Sigmoid colon (tissue), 7 donors: ENCODE measurements at places on chromosomes 3 and 15. TPM values are rescaled to one million over a fixed set of nuclear protein-coding genes. Genes with fewer than 3 reads are reported as not detected.

- H3K27ac ChIP-seq = peak overlapping the region; percentile 62
- DNase-seq = no peak
- peaks cover 20% of the 10 kb centered on the region for H3K4me1 ChIP-seq
- H3K4me3 ChIP-seq = no peak overlapping the region
Measured at GRCh38 chr15:92625251-92625980, 30.2 kb downstream of the FAM174B start.

DNA sequence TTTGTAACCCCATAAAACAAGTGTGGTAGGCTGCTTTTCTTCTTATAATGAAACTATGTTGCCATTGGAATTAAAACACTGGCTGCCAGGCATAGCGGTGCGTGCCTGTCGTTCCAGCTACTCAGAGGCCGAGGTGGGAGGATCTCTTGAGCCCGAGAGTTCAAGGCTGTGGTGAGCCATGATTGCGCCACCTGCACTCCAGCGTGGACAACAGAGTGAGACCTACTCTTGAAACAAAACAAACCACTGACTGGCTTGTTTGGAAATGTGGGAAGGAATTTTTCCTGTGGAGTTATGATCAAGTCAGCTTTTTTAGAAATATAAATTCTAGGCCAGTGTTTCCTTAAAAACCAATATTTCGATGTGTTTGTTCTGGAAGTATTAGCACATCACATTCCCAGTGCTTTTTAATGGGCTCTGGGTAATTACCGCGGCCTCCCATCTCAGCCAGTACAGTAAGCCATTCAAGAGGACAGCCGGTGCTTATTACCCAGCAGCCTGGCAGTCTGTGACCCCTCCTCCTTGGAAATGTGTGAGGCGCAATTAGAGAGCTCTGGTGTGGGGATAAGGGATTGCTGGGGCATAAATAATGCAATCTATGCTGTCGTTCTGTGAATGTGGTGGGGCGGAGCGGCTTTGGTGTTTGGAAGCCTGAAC lies 58.3 kb upstream of the TRAK1 start:
- H3K27ac ChIP-seq = peak overlapping the region; percentile 68
- H3K4me3 ChIP-seq = no peak overlapping the region
- peaks cover 92% of the 10 kb centered on the region for H3K4me1 ChIP-seq

Gene RTP2
- total RNA-seq = not detected

DNA sequence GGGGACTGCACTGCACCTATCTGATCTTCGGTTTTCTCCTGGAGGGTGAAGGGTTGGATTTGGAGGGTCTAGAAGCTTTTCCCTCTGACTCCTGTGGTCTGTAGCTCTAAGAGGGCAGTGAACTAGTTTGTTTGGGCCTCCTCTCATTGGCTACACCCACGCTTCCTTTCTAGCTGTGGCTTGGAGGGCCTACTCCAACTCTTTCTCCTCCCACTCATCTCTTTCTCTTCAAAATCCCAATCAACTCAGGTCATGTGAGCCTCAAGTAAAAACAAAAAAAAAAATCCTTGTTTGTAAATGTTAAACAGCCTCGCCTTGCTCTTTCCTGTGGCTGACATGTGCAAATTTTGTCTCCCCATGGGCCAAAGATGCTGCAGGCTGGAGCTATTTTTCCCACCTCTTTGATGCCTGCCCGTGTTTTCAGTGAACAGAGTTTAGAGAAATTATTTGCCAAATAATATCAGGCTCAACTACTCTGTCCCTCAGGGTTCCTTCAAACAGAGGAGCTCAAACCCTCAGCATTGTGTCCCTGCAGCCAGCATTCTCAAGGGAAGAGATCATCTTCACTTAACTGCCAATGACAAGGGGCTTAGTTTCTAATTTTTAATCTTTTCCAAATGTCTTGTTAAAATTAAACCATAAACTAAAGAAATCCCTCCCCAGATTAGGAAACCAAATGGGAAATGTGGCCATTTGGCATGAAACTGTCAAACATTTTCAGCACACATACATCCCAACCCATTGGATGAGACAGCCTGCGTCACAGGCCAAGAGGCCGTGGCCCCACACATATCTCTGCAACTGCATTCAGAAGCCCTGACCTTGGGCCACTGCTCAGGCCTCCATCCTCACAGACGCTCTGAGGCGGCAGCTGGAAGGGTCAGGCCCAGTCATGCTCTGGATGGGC lies 114.8 kb upstream of the THBS1 start:
- H3K36me3 ChIP-seq = no peaks in the 10 kb centered on the region
- H3K27me3 ChIP-seq = no peaks in the 10 kb centered on the region
- H3K4me3 ChIP-seq = no peak overlapping the region
- no peaks in the 10 kb centered on the region for H3K4me1 ChIP-seq
- H3K27ac ChIP-seq = peak overlapping the region; percentile 53

Gene EIF5A2
- 10.5 TPM for total RNA-seq

- H3K27me3 ChIP-seq = no peaks in the 10 kb centered on the region
- H3K36me3 ChIP-seq = no peaks in the 10 kb centered on the region
- no peaks in the 10 kb centered on the region for H3K4me1 ChIP-seq
- no peak overlapping the region for H3K27ac ChIP-seq
Measured at GRCh38 chr3:159001711-159002110, 199.9 kb downstream of the MFSD1 start.

DNA sequence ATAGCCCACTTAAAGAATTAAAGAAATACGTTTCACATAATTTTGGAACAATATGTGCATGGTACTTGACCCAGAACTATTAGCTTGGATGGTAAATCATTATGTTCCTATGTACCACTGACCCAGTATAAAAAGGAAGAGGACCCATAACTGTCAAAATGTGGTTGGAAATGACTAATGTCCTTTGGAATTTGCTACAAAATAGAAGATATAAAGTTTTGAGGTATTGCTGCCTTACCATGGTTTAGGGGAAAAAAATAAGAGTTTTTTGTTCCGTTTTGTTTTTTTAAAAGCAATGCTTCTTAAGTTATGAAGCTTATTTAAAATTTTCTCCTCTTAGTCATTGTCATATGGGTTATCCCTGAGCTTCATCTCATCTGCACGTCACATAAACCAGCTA lies 15.8 kb upstream of the TFDP2 start:
- H3K4me3 ChIP-seq = no peak overlapping the region
- peaks cover 12% of the 10 kb centered on the region for H3K36me3 ChIP-seq
- no peaks in the 10 kb centered on the region for H3K27me3 ChIP-seq
- DNase-seq = no peak
- H3K27ac ChIP-seq = no peak overlapping the region
- no peaks in the 10 kb centered on the region for H3K4me1 ChIP-seq

Gene LMAN1L
- total RNA-seq = not detected

Gene C3orf85
- not detected for total RNA-seq

DNA sequence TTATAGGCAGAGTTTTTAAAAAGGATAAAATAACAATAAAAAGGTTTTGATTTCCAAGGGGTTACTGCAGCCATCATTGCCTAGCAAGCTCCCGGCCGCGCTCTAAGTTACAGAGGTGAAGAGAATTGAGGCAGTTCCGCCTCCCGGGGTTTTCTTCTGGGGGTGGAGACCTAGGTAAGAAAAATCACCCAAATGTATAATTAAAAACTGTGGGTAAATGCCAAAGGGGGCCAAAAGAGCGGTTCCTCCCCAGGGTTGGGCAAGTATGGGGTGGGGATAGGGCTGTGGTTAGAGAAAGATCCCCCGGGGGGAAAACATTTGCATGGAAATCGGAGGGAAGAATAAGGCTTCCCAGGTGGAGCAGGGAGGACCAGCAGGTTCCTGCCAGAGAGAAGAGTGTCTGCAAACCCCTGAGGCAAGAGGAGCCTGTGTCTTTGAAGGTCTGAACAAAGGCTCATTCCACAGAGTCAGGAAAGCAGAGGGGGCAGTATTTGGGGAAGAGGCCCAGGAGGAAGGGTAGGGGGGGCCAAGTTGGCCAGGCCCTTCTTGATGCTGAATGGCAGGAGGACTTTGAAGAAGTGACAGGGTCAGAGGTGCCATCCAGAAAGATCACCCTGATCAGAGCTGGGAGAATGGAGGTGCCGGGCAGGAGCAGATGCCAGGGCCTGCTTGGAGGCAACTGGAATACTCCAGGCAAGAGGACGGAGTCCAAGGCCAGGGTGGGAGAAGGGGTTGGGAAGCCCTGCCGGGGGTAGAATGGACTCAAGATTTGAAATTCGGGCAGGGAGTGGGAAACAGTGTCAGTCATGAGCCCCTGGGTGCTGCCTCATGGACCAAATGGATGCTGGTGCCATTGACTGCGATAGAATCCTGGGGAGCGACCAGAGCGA lies 152.9 kb upstream of the RGMA start:
- no peak overlapping the region for H3K27ac ChIP-seq
- no peaks in the 10 kb centered on the region for H3K27me3 ChIP-seq
- H3K4me1 ChIP-seq = no peaks in the 10 kb centered on the region
- no peak overlapping the region for H3K4me3 ChIP-seq
- DNase-seq = no peak
- no peaks in the 10 kb centered on the region for H3K36me3 ChIP-seq

- H3K4me1 ChIP-seq = peaks cover 38% of the 10 kb centered on the region
- no peak overlapping the region for H3K27ac ChIP-seq
- H3K27me3 ChIP-seq = no peaks in the 10 kb centered on the region
- peaks cover 27% of the 10 kb centered on the region for H3K36me3 ChIP-seq
Measured at GRCh38 chr15:73568564-73569280, 64.5 kb downstream of the NPTN start.

- no peaks in the 10 kb centered on the region for H3K27me3 ChIP-seq
- no peak for DNase-seq
- H3K4me1 ChIP-seq = peaks cover 34% of the 10 kb centered on the region
- no peak overlapping the region for H3K4me3 ChIP-seq
Measured at GRCh38 chr15:49881433-49881832, 237.6 kb downstream of the ATP8B4 start.

- H3K36me3 ChIP-seq = peaks cover 4% of the 10 kb centered on the region
- no peak overlapping the region for H3K27ac ChIP-seq
- no peak for DNase-seq
- H3K4me3 ChIP-seq = no peak overlapping the region
- no peaks in the 10 kb centered on the region for H3K4me1 ChIP-seq
Measured at GRCh38 chr3:43369404-43370292, 83.3 kb downstream of the SNRK start.

GRCh38 chr3:68483041-68483440 lies 449.3 kb downstream of the TAFA4 start:
- peaks cover 16% of the 10 kb centered on the region for H3K4me1 ChIP-seq
- DNase-seq = no peak
- H3K27me3 ChIP-seq = no peaks in the 10 kb centered on the region
- no peak overlapping the region for H3K27ac ChIP-seq

DNA sequence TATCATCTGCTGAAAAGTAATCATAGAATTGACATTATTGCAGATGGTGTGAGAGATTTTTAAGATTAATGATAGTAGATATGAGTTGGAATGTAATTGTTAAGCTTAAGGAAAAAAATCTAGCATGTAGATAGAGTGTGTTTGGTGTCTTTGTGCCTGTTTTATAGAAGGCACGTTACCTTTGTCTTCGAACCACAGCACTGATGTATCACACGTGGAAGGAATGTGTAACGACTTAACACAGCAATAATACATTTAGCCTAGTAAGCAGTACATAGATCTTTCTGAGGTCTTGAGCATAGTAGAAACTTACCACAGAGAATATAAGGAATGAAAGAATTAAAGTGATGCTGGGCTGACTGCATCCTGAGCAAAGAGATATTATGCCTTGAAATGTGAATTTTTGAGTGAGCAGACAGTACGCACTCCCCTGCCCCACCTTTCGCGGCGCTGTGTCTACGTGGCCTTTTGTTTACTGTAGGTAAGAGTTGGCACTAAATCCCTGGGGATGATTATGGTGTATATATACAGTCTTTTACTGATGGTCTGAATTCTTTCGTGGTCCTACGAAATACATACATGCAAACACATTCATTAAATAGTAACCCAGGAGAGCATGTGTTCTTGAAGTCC lies 217.6 kb upstream of the TOPAZ1 start:
- no peaks in the 10 kb centered on the region for H3K4me1 ChIP-seq
- no peak for DNase-seq
- no peak overlapping the region for H3K27ac ChIP-seq
- peaks cover 52% of the 10 kb centered on the region for H3K27me3 ChIP-seq

DNA sequence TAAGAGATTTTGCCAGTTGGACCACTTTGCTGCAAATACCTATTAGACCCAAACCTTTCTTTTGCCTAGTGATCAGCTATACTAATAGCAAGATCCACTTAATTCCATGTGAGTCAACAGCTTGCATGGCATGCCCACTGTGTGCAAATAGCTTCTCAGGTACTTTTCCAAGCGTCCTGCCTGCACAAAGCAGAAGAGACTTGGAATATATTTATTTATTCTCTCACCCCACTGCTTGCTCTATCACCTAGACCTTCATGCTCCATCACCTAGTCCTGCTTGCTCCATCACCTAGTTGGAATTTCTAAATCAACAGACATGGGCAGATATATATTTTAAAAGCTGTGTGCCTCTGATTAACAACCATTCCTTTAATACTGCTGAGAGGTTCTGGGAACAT lies 47.6 kb downstream of the MBNL1 start:
- H3K27me3 ChIP-seq = no peaks in the 10 kb centered on the region
- no peak overlapping the region for H3K4me3 ChIP-seq
- peak overlapping the region; percentile 74 for H3K27ac ChIP-seq
- peaks cover 71% of the 10 kb centered on the region for H3K4me1 ChIP-seq
- DNase-seq = no peak

Gene LRRC57
- 9.2 TPM for total RNA-seq

Gene PPARG
- 17.8 TPM for total RNA-seq

- H3K27ac ChIP-seq = peak overlapping the region; percentile 98
- no peaks in the 10 kb centered on the region for H3K27me3 ChIP-seq
- DNase-seq = peak; percentile 87
- peaks cover 4% of the 10 kb centered on the region for H3K36me3 ChIP-seq
Measured at GRCh38 chr15:52678468-52679231, 538 bp downstream of the ATOSA start.

Gene STRIT1
- total RNA-seq = not detected

DNA sequence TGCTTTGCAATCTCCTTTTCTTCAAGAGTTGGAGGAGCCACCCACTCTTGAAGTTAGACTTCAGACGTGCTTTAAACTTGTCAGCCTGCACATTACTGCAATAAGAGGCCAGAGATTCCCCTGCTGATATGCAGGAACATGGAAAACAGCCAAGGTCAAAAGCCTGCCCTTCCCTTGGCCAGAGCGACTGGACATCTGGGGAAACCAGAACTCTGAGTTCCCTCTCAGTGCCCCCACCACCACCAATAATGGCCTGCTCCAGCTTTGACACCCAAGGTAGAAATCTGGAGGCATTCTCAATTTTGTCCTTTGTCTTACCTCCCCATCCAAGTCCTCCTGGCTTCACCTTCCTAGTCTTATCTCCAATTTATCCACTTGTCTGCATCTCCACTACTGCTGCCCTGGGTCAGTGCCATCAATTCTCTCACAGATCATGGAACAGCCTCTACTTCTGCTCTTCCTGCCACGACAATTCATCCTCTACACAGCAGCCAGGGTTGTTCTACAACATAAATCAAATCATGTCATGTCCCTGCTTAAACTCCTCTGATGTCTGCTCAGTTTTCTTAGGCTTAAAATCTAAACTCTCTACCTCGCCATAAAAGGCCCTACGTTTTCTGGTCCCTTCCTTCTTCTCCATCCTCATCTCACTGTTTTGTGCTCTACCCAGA lies 191.6 kb upstream of the WNT5A start:
- no peaks in the 10 kb centered on the region for H3K27me3 ChIP-seq
- DNase-seq = no peak
- peaks cover 19% of the 10 kb centered on the region for H3K4me1 ChIP-seq
- H3K27ac ChIP-seq = no peak overlapping the region
- no peak overlapping the region for H3K4me3 ChIP-seq

- no peak for DNase-seq
- no peak overlapping the region for H3K27ac ChIP-seq
Measured at GRCh38 chr15:71512682-71513006, 297.7 kb upstream of the NR2E3 start.

Gene TEX9
- total RNA-seq = 8.2 TPM
